Fibroblast of skin of scalp (primary cell): ENCODE measurements at places on chromosomes 1 and 21.
A peak's percentile ranks its signal among the peaks of the same experiment; 100 is the strongest.

DNA sequence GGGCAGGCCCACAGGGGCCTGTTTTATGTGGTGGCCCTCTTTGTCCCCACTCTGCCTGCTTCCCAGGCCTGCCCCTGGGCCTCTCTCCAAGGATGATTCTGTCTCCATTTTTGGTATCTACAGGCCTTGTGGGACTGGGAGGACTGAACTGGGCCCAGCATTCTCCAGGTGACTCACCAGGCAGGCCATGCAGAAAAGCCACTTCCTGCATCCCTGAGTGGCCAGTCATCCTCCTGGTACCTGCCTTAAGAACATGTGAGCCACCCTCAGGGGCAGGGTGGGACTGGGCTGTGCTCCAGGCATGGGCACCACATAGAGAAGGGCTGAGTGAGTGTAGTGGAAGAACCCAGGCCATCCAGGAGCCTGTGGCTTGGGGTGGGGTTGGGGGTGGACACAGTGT lies 20.0 kb upstream of the BCAR3 start:
- peak; percentile 99 for DNase-seq

GRCh38 chr1:169113613-169114119 lies 7.2 kb downstream of the ATP1B1 start:
- peak; percentile 95 for DNase-seq

- no peak for DNase-seq
Observed at GRCh38 chr1:30036666-30037065, 686.7 kb downstream of the MATN1 start.

DNA sequence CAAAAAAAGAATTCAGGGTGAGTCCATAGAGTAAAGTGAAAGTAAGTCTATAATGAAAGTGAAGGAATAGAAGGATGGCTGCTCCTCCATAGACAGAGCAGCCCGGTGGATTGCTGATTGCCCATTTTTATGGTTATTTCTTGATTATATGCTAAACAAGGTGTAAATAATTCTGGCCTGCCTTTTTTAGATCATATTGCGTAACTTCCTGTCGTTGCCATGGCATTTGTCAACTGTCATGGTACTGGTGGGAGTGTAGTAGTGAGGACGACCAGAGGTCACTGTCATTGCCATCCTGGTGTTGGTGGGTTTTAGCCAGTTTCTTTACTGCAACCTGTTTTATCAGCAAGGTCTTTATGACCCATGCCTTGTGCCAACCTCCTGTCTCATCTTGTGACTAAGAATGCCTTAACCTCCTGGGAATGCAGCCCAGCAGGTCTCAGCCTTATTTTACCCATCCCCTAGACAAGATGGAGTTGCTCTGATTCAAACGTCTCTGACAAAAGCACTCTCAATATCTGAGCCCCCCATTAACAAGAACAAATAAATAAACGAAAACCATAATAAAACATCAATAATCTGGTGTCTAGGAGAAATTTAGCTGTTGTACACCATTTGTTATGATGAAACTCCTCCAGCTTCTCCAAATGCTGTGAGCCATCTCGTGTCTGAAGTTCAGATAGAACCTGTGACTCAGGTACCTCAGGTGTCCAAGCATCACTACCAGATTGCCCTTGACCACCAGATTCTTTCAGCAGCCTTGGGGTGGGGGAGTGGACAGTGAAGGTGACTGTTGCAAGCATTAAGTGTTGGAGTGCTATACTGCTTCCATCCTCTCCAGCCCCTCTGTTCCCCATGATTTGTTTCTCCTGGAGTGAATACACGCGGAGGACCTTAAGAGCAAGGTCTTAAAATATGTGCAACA lies 36.0 kb downstream of the EBNA1BP2 start:
- no peak for DNase-seq

DNA sequence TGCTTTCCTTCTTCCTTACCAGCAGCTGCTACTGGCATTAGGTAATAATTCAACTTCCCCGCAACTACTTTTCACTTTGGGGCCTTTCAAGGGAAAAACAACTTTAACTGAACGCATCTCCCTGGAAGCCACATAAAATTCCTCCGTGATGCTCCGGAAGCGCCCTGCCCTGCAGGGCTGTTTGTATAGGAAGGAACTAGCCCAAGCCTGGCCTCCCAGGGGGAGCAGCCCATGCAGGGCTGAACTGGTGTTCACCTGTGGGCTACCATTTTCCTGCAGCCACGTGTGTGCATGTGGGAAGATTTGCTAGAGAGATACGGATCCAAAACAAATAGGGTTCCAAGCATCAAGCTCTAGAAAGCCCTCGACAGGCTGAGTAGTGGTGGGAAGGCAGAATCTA lies 14.4 kb downstream of the CLDN14 start:
- DNase-seq: no peak
